ENCODE measurements at places on chromosomes 5 and 9. TPM values are rescaled to one million over a fixed set of nuclear protein-coding genes. Genes with fewer than 3 reads are reported as not detected.
A peak's percentile ranks its signal among the peaks of the same experiment; 100 is the strongest.

- H3K4me1 ChIP-seq = no peaks in the 10 kb centered on the region
- DNase-seq = no peak
- no peaks in the 10 kb centered on the region for H3K27me3 ChIP-seq
- H3K36me3 ChIP-seq = no peaks in the 10 kb centered on the region
Observed at GRCh38 chr5:100755435-100755834, 147.6 kb downstream of the ST8SIA4 start.

DNA sequence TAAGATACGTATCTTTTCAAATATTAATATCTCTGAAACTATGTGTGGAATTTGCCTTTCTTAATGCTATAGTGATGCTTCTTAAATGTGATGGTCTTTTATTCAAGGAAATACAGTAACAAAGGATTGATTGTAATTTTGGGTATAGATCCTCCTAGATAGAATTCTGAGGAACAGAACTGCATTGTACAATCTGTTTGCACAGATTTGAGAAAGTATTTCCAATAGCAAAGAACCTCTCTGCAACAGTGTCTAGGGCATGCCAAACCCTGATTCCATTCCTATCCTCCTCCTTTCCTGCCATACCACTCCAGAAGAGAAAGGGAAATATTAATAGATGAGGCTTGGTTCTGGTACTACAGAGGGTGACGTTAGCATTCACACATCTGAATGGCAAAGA lies 10.4 kb downstream of the SMIM15 start:
- no peaks in the 10 kb centered on the region for H3K4me1 ChIP-seq
- H3K36me3 ChIP-seq = no peaks in the 10 kb centered on the region
- H3K4me3 ChIP-seq = no peak overlapping the region
- H3K27me3 ChIP-seq = no peaks in the 10 kb centered on the region

DNA sequence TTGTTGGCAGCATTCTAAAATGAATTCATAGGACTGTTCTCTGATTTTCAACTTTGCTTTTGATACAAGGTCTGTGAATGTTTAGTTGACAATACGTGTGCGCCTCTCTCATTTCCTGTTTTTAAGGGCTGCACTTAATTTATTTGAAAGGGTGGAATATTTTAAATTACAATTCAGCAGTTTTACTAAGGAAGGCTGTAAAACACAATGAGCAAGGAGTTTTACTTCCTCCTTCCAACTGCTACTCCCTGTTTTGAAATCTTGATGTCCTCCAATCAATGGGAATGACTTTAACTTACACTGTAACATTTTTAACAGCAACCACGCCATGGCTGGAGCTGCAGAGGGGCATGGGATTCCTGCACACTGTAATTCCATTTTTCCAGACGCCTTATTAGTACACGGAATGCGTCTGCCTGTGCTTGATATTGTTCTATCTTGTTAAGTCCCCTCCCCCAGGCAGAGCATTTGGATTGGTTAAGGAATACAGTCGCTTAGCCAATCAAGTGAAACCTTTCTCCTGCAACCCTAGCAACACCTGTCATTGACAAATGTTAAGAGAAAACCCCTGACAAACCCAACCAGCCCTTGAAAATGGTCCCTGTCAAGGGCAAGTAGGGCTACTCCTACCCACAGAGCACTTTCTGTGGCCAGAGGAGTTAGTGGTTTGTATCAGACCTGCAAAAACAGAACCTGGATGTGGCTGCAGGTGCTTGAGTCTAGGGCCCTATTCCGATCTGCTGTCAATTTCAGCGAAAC lies 12.5 kb upstream of the ZSWIM6 start:
- H3K4me1 ChIP-seq = no peaks in the 10 kb centered on the region
- no peaks in the 10 kb centered on the region for H3K27me3 ChIP-seq
- no peak for DNase-seq
- peak overlapping the region; percentile 16 for H3K27ac ChIP-seq

- H3K4me1 ChIP-seq = no peaks in the 10 kb centered on the region
- H3K36me3 ChIP-seq = no peaks in the 10 kb centered on the region
- no peak overlapping the region for H3K27ac ChIP-seq
- no peaks in the 10 kb centered on the region for H3K27me3 ChIP-seq
Observed at GRCh38 chr9:93676310-93677047, 100.1 kb downstream of the PHF2 start.

DNA sequence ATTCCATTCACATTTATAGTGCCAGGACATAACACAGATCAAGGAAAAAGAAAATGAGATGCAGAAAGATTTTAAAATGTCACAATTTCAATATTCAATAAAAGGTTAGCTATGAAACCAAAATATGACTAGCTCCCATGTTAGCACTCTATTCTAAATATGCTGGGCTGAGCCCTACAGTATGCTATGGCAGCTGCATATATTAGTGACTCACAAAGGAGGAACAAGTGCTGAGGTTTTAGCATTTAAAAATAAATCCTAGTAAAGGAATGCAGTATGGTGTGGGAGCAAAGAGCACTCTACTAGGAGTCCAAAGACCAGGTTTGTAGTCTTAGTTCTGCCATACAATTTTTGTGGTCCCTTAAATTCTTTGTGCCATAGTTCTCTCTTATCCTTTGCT lies 118.4 kb downstream of the OXCT1 start:
- H3K27me3 ChIP-seq = no peaks in the 10 kb centered on the region
- no peak overlapping the region for H3K27ac ChIP-seq
- no peaks in the 10 kb centered on the region for H3K36me3 ChIP-seq
- no peak for DNase-seq
- H3K4me3 ChIP-seq = no peak overlapping the region

- no peaks in the 10 kb centered on the region for H3K27me3 ChIP-seq
- peak overlapping the region; percentile 77 for H3K27ac ChIP-seq
- H3K36me3 ChIP-seq = no peaks in the 10 kb centered on the region
- H3K4me1 ChIP-seq = no peaks in the 10 kb centered on the region
Observed at GRCh38 chr5:83475391-83475863, 3.9 kb downstream of the VCAN start.

GRCh38 chr9:84925225-84925872 lies 255.8 kb downstream of the NTRK2 start:
- no peak overlapping the region for H3K27ac ChIP-seq
- no peaks in the 10 kb centered on the region for H3K4me1 ChIP-seq
- no peak for DNase-seq
- H3K36me3 ChIP-seq = no peaks in the 10 kb centered on the region
- no peaks in the 10 kb centered on the region for H3K27me3 ChIP-seq

- H3K4me1 ChIP-seq = no peaks in the 10 kb centered on the region
- H3K27me3 ChIP-seq = no peaks in the 10 kb centered on the region
- H3K36me3 ChIP-seq = no peaks in the 10 kb centered on the region
- no peak overlapping the region for H3K4me3 ChIP-seq
- H3K27ac ChIP-seq = no peak overlapping the region
- no peak for DNase-seq
Observed at GRCh38 chr5:154465169-154465568, 12.9 kb downstream of the HAND1 start.

DNA sequence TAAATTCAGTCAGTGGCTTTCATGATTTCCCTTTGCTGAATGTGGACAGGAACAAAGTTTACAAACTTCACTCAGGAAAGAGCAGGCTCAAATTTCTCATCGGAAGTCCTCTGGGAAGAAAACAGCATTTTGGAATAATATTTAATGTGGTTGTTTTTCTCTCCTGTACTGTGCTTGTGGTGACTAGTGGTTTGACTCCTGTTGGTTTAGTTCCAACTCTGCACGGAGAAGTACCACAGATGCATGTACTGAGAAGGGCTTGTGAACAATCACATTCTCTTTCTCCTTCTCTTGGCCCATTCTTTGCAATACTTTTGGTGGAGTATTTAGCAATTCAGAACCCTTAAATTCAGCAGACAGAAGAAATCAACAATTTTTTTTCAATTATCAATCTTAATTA lies 13.3 kb downstream of the MPDZ start:
- no peak for DNase-seq
- H3K4me3 ChIP-seq = no peak overlapping the region
- H3K4me1 ChIP-seq = no peaks in the 10 kb centered on the region
- no peaks in the 10 kb centered on the region for H3K27me3 ChIP-seq
- no peaks in the 10 kb centered on the region for H3K36me3 ChIP-seq

DNA sequence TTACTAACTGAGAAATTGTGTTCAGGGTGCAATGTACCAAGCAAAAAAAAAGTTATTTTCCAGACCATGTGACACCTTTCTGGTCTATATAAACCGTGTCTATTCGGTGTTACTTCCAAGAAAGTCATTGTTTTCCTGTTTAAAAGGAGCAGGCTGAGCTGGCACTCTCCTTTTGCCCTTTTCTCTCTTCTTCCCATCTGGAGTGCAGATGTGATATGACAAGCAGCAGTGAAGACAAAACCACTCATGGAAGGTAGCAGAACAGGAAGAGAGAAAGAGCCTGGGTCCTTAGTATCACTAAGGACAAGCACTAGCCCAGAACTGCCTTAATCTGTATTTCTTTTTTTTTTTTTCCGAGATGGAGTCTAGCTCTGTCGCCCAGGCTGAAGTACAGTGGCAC lies 25.6 kb downstream of the LYRM7 start:
- H3K4me1 ChIP-seq = no peaks in the 10 kb centered on the region
- DNase-seq = no peak
- H3K4me3 ChIP-seq = no peak overlapping the region

GRCh38 chr5:90886381-90886780 lies 327.8 kb downstream of the ADGRV1 start:
- H3K4me3 ChIP-seq = no peak overlapping the region
- no peak overlapping the region for H3K27ac ChIP-seq
- no peaks in the 10 kb centered on the region for H3K4me1 ChIP-seq
- no peaks in the 10 kb centered on the region for H3K36me3 ChIP-seq
- no peak for DNase-seq

- H3K4me3 ChIP-seq = no peak overlapping the region
- no peak for DNase-seq
- no peaks in the 10 kb centered on the region for H3K4me1 ChIP-seq
- H3K27me3 ChIP-seq = no peaks in the 10 kb centered on the region
- H3K27ac ChIP-seq = no peak overlapping the region
- H3K36me3 ChIP-seq = no peaks in the 10 kb centered on the region
Observed at GRCh38 chr5:157159209-157159751, 6.8 kb downstream of the GARIN3 start.

DNA sequence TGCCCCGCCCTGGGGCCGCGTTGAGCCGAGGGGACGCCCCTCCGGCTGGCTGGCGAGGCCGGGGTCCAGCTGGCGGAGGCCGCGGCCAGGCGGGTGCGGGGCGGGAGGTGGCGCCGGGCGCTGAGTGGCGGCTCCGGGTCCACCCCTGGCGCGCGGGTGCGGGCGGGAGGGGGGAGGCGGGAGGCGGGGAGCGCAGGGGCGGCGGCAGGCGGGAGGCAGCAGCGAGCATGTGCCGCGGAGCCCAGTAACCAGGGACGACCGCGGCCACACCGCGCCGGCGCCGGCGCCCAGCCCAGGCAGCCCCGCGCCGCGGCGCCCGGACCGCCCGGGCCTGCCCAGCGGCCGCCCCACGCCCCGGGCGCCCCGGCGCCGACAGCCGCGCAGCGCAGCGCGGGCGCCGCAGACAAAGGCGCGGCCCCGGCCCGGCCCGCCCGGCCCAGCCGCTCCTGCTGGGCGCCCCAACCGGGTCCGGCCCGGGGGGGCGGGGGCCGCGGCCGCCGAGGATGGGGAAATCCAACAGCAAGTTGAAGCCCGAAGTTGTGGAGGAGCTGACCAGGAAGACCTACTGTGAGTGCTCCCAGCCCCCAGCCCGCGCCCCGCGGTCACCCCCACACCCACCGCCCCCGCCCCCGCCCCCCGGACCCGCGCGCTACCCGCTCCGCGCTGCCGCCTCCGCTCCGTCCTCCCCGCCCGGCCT lies at the start of gene NCS1:
TSS of gene NCS1 (plus strand) at position 244 of the 697 bp plus-strand sequence. CDS start at position 504, 260 bp downstream.
- no peaks in the 10 kb centered on the region for H3K27me3 ChIP-seq
- no peaks in the 10 kb centered on the region for H3K36me3 ChIP-seq
- H3K27ac ChIP-seq = peak within 1 kb of the TSS; percentile 81
- peak; percentile 81 for DNase-seq

DNA sequence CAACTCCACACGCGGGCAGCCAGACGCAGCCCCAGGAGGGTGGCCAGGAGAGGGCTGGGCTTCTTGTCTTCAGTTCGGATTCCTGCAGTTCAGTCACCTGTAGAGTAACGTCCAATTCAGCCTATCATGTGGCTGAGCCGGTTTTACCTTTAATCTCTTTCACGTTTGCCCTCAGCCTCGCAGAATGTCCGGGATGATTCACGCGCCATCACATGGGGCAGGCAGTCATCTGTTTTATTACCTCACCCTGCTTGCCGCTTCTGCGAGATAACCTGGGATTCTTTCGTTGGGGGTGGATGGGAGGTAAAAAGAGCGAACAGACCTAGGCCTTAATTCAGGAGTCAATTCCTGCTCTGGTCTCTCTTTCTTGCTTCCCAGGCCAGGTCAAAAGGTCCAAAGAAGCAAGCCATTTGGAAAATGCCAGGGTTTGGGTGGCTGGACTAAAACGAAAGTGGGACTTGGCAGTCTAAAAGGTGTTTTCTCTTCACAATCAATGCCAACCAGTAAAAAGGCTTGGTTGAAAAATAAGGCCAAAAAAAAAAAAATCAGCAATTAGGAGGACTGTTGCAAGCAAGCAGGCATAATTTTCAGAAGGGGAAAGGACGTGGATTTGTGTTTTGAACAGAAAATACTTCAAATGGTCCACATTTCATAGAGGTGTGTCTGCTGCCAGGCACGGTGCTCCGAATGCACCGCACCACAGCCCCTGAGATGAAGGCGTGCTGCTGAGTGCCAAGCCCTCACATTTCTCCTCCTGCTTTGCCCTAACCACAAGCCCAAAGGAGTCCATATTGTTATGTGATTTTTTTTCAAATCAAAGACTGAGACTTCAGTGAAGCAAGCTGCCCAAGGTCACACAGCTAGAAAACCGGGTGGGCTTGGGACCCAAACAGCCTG lies 2.8 kb upstream of the WWC1 start:
- H3K27ac ChIP-seq = no peak overlapping the region
- H3K36me3 ChIP-seq = no peaks in the 10 kb centered on the region
- peaks cover 7% of the 10 kb centered on the region for H3K4me1 ChIP-seq
- no peak overlapping the region for H3K4me3 ChIP-seq

- H3K36me3 ChIP-seq = no peaks in the 10 kb centered on the region
- H3K27me3 ChIP-seq = no peaks in the 10 kb centered on the region
- no peaks in the 10 kb centered on the region for H3K4me1 ChIP-seq
- no peak for DNase-seq
Observed at GRCh38 chr9:36980148-36980974, 53.7 kb downstream of the PAX5 start.

GRCh38 chr5:126454081-126454480 lies 30.9 kb downstream of the GRAMD2B start:
- H3K4me3 ChIP-seq = no peak overlapping the region
- H3K27me3 ChIP-seq = no peaks in the 10 kb centered on the region
- DNase-seq = no peak
- H3K36me3 ChIP-seq = no peaks in the 10 kb centered on the region
- peaks cover 5% of the 10 kb centered on the region for H3K4me1 ChIP-seq

GRCh38 chr5:150674341-150674821 lies 13.3 kb downstream of the MYOZ3 start:
- DNase-seq = peak; percentile 55
- H3K27ac ChIP-seq = peak overlapping the region; percentile 66
- H3K4me3 ChIP-seq = no peak overlapping the region
- H3K4me1 ChIP-seq = peaks cover 4% of the 10 kb centered on the region

Gene SYK
- total RNA-seq = 10.6 TPM

Gene CCDC187
- total RNA-seq = 5.1 TPM

Gene CARD6
- 6.2 TPM for total RNA-seq

Gene TMC1
- 0.90 TPM for total RNA-seq

Gene PCAT7
- total RNA-seq = not detected

Gene SPINK13
- total RNA-seq = not detected

Measured in uterus (tissue), 4 donors.